WERI-Rb-1 (cell line): ENCODE measurements at places on chromosomes 7 and 10.

GRCh38 chr7:83325083-83325482 is 162.4 kb upstream of the PCLO start:
- no peak for DNase-seq

DNA sequence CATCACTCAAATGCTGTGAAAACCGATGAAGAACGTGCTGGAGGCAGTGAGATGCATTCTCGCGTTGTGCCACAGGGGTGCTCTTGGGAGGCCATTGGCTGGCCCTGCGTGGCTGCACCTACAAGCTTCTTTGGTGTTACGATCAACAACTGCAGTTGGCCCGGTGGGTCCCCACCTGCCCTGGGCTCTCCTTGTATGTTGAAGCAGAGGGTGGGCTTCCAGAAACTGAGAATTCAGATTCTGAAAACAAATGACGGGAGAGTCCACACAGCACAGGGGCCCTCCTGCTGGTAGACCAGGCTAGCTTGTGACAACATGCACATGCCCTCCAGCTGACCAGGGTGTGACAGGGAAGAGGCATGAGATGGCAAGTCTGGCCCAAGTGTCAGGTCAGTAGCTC is 23.7 kb upstream of the DDC start:
- no peak for DNase-seq

DNA sequence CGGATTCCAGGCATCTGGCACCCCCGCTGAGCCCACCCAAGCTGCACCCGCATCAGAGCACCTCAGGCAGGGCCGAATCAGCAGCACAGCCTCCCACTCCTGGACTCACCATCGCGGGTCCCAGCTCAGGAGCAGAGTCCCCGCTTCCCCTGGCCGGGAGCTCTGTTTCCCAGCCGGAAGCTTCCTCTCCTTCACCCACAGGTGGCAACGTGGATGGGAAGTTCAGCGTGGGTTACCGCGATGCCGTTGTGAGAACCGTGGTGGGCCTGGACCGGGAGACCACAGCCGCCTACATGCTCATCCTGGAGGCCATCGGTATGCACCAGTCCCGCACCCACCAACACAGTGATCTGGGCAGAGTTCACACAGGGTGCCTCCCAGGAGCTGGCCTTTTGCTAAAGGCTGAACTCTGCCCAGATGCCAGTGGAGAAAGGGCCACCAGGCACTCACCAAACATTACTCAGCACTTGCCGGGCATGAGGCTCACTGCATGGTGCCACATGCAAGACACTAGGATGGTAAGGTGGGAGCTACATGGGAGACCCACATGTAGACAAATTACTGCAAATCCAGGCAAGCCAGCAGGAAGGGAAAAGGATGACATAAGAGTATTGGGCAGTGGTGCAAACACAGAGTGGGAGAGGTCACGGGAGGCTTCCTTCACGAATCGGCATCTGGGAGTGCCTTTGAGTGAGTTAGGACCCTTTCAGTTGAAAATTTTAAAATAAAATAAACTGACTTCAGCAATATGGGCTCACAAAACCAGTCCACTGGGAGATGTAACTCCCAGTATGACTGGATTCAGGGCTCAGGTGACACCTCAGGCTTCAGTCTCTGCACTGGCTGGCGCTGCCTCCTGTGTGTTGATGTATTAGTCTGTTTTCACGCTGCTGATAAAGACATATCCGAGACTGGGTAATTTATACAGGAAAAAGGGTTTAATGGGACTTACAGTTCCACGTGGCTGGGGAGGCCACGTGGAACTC is 10.4 kb downstream of the C10orf105 start:
- no peak for DNase-seq

DNA sequence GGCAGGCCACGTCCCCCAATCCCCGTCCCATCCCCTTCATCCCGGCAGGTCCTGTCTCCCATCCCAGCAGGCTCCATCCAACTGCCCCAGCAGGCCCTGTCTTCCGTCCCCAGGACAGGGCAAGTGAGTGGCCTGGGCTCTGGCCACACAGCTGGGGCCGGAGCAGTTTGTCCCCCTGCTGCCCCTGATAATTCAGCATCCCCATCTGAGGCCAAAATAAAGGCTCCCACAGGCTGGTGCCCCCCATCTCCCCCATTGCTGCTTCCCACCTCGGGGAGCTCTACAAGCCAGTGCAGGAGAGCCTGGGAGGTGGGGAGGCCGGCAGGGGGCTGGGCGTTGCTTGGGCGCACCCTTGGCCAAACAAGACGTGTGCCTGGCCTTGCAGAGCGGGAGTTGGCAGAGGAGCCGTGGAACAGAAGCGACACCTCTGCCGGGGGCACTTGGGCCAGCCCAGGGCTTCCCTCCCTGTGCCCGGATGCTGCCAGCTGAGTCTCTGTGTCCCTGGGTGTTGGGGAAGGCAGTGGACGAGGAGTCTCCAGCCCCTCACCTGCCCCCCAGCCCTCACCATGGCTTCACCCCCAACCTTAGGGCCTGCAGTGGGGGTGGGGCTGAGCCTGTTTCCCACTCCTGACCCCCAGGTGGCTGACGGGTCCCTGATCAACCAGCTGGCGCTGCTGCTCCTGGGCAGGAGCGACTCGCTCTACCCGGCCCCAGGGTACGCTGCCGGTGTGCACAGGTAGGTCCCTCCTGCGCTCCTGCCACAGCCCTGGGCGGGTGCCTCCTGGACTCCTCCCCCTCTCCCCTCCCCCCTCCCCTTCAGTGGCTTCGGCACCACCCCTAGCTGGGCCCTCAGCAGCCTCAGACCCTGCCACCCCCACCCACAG is 14.0 kb downstream of the AP5Z1 start:
- no peak for DNase-seq

DNA sequence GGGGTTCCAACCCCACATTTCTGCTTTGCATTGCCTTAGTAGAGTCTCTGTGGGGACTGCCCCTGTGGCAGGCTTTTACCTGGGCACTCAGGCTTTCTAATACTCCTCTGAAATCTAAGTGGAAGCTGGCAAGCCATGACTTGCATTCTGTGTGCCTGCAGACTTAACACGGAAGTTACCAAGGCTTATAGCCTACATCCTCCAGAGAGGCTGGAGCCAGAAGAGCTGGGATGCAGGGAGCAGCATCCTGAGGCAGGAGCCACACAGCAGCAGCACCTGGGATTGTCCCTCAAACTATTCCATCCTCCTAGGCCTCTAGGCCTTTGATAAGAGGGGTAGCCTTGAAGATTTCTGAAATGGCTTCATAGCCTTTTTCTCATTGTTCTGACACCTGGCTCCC is 22.1 kb upstream of the ABCC2 start:
- no peak for DNase-seq

DNA sequence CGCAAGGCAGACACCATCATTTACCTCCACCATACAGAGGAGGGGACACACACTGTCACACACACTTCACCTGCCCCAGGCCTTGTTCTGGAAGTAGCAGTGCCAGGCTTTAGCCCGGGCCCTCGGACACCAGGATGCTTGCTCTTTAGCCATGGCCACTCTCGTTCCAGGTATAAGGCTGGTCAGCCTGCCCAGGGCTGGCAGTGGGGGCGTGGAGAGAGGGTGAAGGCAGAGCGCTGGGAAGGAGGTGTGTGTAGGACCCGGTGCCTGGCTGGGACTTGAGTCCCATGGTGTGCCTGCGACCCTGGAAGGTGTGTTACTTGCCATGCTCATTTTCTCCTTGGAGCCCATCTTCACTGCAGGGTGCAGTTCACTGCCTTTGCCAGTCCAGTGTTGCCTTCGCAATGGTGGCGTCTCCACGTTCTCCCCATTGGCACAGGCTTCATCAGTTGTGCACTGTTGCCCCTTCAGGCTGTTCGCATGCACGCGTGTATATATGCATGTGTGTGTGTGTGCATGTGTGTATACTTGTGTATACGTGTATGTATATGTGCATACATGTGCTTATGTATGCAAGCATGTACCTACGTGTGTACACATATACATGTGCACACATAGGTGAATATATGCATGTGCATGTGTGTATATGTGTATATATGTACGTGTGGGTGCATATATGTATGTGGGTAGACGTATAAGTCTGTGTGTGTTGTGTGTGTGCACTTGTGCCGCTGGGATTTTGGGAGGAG is 153.4 kb downstream of the CAMK1D start:
- DNase-seq, result no peak

DNA sequence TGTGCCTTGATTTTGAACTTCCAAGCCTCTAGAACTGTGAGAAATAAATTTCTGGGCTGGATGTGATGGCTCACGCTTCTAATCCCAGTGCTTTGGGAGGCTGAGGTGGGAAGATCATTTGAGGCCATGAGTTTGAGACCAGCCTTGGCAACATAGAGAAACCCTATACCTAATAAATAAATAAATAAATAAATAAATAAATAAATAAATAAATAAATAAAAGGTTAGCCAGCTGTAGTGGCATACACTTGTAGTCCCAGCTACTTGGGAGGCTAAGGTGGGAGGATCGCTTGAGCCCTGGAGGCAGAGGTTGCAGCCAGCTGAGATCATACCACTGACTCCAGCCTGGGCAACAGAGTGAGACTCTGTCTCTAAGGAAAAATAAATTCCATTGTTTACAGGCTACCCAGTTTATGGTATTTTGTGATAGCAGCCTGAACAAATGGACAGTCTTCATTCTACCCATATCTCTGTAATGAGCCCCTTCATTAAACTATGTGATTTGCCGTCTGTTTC is 67.7 kb downstream of the STEAP1B start:
- DNase-seq, result no peak

GRCh38 chr7:51031791-51032515 is 249.3 kb upstream of the GRB10 start:
- DNase-seq, result no peak

GRCh38 chr10:119849031-119849789 is 23.4 kb downstream of the MCMBP start:
- DNase-seq, result no peak

GRCh38 chr7:45689797-45690761 is 115.9 kb downstream of the ADCY1 start:
- no peak for DNase-seq

DNA sequence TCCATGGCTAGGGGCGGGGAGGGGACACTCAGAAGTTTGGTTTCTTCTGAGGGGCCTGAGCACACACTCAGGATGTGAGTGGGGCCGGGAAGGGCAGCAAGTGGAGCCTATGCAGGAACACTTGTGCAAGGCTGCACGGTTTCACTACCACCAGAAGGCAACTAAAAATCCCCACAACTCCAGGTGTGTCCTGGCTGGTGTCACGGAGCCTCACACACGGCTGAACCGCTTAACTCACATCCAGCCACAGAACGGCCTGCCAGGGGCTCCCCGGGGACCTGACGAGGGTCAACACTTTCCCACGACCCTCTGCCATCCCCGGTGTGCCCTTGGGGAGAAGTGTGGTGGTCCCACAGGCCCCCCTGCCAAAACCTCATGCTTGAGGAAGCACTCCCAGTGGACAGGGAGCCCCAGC is 173.9 kb downstream of the ELFN1 start:
- no peak for DNase-seq

- DNase-seq, result no peak
Measured at GRCh38 chr7:32218154-32218467, 147.9 kb upstream of the PDE1C start.

- DNase-seq, result no peak
Measured at GRCh38 chr10:23417254-23417653, 21.6 kb upstream of the OTUD1 start.

DNA sequence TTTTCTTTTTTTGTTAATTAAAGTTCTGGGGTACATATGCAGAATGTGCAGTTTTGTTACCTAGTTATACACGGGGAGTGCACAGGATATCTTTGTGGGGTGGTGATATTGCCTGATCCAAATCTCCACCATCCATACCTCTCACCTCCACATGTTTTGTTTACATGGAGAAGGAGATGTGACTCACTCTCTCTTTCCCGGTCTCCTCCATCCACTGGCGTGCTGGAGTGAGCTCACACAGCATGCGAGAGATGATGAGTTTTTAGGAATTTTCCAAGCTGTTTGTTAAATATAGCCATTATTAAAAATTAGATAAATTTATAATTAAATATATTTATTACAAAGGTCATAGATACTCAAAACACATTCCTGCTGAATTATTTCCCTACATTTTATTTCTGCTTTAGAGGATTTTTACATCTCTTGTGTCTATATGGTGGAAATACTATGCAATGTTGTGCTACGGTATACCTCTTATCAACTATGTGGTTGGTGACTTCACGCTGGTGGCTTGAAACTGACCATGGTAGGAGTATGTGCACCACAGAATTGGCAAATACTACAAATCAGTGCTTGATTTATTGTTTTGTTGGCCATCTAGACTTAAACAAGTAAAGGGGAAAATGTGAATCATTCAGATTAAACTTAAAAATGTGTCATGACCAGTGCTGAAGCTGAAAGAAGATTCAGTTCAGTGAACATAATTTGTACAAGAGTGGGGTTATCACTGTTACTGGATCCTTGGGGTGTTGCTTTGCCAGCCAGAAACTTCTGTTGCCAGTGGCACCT is 107.9 kb upstream of the FAM180A start:
- DNase-seq, result no peak

GRCh38 chr7:155603205-155603857 is 41.1 kb upstream of the RBM33 start:
- DNase-seq, result no peak

GRCh38 chr10:100730725-100731406 is 14.5 kb upstream of the PAX2 start:
- DNase-seq, result peak; percentile 36

GRCh38 chr7:92606985-92607384 is 16.8 kb upstream of the FAM133B start:
- DNase-seq, result no peak

GRCh38 chr10:123043409-123043925 is 34.7 kb downstream of the ACADSB start:
- peak; percentile 63 for DNase-seq

- no peak for DNase-seq
Measured at GRCh38 chr10:124997771-124998623, 56.1 kb downstream of the ZRANB1 start.
